ENCODE measurements at places on chromosomes 7 and 10. TPM values are rescaled to one million over a fixed set of nuclear protein-coding genes. Genes with fewer than 3 reads are reported as not detected.

The SGCE gene
- 118 TPM for total RNA-seq

The MET gene
- total RNA-seq, result 37.2 TPM

The CYP3A4 gene
- not detected for total RNA-seq

The LOXL4 gene
- total RNA-seq, result 13.2 TPM

The PLXDC2 gene
- total RNA-seq, result 52.9 TPM

The TAS2R40 gene
- total RNA-seq, result not detected

The TMEM273 gene
- total RNA-seq, result 13.5 TPM

GRCh38 chr10:86349474-86349873 is 17.1 kb downstream of the GRID1 start:
- H3K27ac ChIP-seq, result no peak overlapping the region
- no peaks in the 10 kb centered on the region for H3K4me1 ChIP-seq
- no peaks in the 10 kb centered on the region for H3K27me3 ChIP-seq
- no peaks in the 10 kb centered on the region for H3K36me3 ChIP-seq
- no peak for DNase-seq

DNA sequence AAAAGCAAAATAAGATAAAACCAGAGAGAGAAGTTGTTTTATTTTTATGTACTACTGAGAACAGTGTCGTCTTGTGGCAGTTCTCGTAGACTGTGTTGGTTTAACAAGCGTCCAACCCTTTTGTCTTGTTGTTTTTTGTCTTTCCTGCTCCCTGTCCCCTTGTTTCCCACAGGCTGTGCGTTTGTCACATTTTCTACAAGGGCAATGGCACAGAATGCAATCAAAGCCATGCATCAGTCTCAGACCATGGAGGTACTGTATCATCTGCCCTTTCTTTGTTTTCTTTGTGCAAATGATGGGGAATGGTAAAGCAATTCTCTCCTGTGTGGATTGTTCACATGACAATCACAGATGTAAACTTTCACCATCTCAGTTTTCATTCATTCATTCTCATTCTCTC is 248.8 kb downstream of the CELF2 start:
- no peak overlapping the region for H3K27ac ChIP-seq
- H3K4me1 ChIP-seq, result no peaks in the 10 kb centered on the region
- DNase-seq, result no peak
- H3K36me3 ChIP-seq, result no peaks in the 10 kb centered on the region
- no peaks in the 10 kb centered on the region for H3K27me3 ChIP-seq
- H3K4me3 ChIP-seq, result no peak overlapping the region

GRCh38 chr10:114174695-114175188 is 739 bp upstream of the CCDC186 start:
- H3K27me3 ChIP-seq, result no peaks in the 10 kb centered on the region
- peaks cover 4% of the 10 kb centered on the region for H3K4me1 ChIP-seq
- H3K4me3 ChIP-seq, result peak overlapping the region; percentile 98
- DNase-seq, result no peak
- peak overlapping the region; percentile 97 for H3K27ac ChIP-seq

GRCh38 chr7:79421751-79422150 is 31.7 kb downstream of the MAGI2 start:
- no peaks in the 10 kb centered on the region for H3K36me3 ChIP-seq
- no peaks in the 10 kb centered on the region for H3K27me3 ChIP-seq
- DNase-seq, result no peak
- H3K27ac ChIP-seq, result no peak overlapping the region
- no peaks in the 10 kb centered on the region for H3K4me1 ChIP-seq
- no peak overlapping the region for H3K4me3 ChIP-seq

DNA sequence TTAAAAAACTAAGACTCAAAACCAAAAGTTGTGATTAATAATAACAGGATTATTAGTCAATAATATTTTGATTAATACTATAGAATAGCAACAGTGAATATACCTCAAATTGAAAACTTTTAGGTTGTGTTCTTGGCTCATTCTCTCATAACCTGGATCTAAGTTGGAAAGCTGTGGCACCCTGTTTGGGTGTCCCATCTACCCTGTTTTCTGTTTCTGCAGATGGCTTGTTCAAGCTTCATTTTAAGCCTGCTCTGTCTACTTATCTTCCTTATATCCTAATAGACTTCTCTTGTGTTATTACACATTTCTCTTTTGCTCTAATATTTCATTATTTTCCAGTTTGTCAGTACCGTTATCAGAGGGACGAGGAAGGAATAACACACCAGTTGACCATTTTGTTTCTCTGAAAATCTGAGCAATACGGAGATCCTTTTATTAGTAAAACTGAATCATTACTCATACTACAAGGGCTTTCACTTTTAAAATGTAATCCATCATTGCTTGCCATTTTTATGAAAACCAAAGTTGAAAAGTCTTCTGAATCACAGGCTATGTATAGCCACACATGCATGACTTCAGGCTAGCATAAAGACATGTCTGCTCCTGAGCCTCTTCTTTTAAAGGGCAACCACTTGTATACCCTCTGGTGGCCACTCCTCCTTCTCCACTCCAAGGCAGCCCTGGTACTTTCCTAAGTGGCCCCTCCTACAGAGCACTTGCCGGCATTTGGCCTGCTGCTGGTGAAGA is 22.3 kb downstream of the COX15 start:
- H3K4me1 ChIP-seq, result peaks cover 10% of the 10 kb centered on the region
- peak overlapping the region; percentile 73 for H3K27ac ChIP-seq
- no peak overlapping the region for H3K4me3 ChIP-seq
- no peak for DNase-seq

- DNase-seq, result no peak
- H3K27me3 ChIP-seq, result no peaks in the 10 kb centered on the region
- H3K36me3 ChIP-seq, result no peaks in the 10 kb centered on the region
- no peak overlapping the region for H3K27ac ChIP-seq
- no peaks in the 10 kb centered on the region for H3K4me1 ChIP-seq
- H3K4me3 ChIP-seq, result no peak overlapping the region
Observed at GRCh38 chr10:56920601-56921261, 559.7 kb upstream of the ZWINT start.

GRCh38 chr10:71372882-71373495 is 23.7 kb upstream of the CDH23 start:
- no peak overlapping the region for H3K27ac ChIP-seq
- H3K36me3 ChIP-seq, result no peaks in the 10 kb centered on the region
- DNase-seq, result no peak

DNA sequence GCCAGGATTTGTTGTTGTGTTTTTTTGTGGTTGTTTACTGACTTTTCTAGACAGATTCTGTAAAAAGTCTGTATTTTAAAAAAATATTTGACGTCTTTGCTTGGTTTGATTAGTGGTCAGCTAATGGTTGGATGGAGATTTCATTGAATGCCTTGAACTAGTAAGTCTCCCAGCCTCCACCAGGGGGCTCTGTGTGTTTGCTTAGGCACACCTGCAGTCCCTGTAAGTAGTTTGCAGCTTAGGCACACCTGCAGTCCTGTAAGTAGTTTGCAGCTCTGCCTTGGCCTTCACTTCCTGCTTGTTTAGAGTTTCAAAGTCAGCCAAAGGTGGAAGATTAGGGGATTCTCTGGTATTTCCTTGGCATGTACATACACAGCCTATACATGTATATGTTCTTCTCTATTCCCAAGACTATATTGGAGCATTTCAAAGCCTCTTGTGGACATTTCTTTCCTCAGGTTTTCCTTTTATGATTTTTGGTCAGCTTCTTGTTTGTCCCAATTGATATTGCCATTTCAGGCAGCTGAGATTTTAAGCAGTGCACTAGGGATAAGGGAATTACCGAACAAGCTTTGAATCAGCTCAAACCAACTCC is 101.6 kb downstream of the CCSER2 start:
- H3K36me3 ChIP-seq, result no peaks in the 10 kb centered on the region
- H3K27ac ChIP-seq, result no peak overlapping the region
- no peaks in the 10 kb centered on the region for H3K4me1 ChIP-seq
- DNase-seq, result no peak
- H3K4me3 ChIP-seq, result no peak overlapping the region

- no peaks in the 10 kb centered on the region for H3K27me3 ChIP-seq
- H3K4me1 ChIP-seq, result peaks cover 10% of the 10 kb centered on the region
- H3K36me3 ChIP-seq, result no peaks in the 10 kb centered on the region
- no peak overlapping the region for H3K27ac ChIP-seq
- H3K4me3 ChIP-seq, result no peak overlapping the region
- DNase-seq, result no peak
Observed at GRCh38 chr10:126391192-126391885, 3.1 kb upstream of the ADAM12 start.

GRCh38 chr10:119346095-119346832 is 138.9 kb downstream of the GRK5 start:
- no peaks in the 10 kb centered on the region for H3K27me3 ChIP-seq
- H3K4me1 ChIP-seq, result peaks cover 18% of the 10 kb centered on the region
- no peak overlapping the region for H3K4me3 ChIP-seq
- no peaks in the 10 kb centered on the region for H3K36me3 ChIP-seq
- no peak for DNase-seq

- no peak for DNase-seq
- H3K27me3 ChIP-seq, result no peaks in the 10 kb centered on the region
- no peaks in the 10 kb centered on the region for H3K4me1 ChIP-seq
- no peak overlapping the region for H3K4me3 ChIP-seq
- H3K27ac ChIP-seq, result no peak overlapping the region
- H3K36me3 ChIP-seq, result no peaks in the 10 kb centered on the region
Observed at GRCh38 chr7:124412531-124412930, 353.1 kb downstream of the GPR37 start.

- H3K27me3 ChIP-seq, result no peaks in the 10 kb centered on the region
- H3K4me1 ChIP-seq, result no peaks in the 10 kb centered on the region
- no peak for DNase-seq
- H3K4me3 ChIP-seq, result no peak overlapping the region
- H3K27ac ChIP-seq, result no peak overlapping the region
- H3K36me3 ChIP-seq, result no peaks in the 10 kb centered on the region
Observed at GRCh38 chr10:90418869-90419652, 438.8 kb downstream of the HTR7 start.

- no peak for DNase-seq
- no peaks in the 10 kb centered on the region for H3K36me3 ChIP-seq
- H3K4me1 ChIP-seq, result peaks cover 20% of the 10 kb centered on the region
- no peak overlapping the region for H3K4me3 ChIP-seq
- peaks cover 3% of the 10 kb centered on the region for H3K27me3 ChIP-seq
Observed at GRCh38 chr10:93065675-93066543, 5.3 kb downstream of the CYP26C1 start.

DNA sequence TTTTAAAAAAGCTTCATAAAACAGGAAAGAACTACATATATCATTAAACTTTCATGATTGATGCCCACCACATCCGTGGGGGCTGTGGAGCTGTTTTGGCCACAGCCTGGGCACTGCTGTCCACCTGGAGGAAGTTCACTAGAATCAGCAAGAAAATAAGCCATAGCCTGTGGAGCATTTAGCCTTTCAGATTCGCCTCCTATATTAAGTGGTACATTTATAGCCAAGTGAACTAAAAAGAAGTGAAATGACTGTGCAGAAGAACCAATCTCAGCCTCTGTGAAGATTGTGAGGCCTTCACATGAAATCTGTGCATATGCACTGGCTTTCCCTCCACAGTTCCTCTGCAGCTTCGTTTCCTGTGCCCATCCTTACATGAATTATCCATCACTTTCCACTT is 23.5 kb downstream of the WNT16 start:
- no peak for DNase-seq
- H3K4me3 ChIP-seq, result no peak overlapping the region
- no peak overlapping the region for H3K27ac ChIP-seq
- no peaks in the 10 kb centered on the region for H3K4me1 ChIP-seq
- no peaks in the 10 kb centered on the region for H3K36me3 ChIP-seq

DNA sequence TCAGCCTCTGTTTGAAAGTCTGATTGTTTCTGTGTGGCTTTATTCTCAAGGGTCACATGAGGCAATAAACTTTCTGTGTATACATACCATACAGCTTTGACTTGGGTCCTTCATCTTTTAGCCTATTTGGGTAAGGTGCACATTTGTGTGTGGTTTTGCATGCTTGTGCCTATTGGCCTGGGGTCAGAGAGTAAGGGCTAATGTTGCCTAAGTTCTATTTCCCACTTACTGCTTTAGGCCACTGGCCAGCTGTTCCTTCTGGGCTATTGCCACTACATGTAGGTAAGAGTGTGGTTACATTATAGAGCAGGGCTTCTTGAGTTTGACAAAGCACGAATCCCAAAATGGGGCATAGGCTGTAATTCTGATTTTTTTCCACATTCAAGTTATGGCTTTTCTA is 21.8 kb downstream of the BBIP1 start:
- no peaks in the 10 kb centered on the region for H3K36me3 ChIP-seq
- no peaks in the 10 kb centered on the region for H3K27me3 ChIP-seq
- no peak overlapping the region for H3K4me3 ChIP-seq
- DNase-seq, result no peak
